Cerebellar nuclear complex (tissue), 1 donor: ENCODE measurements at places on chromosomes 3 and 15.

GRCh38 chr3:170180079-170180907 lies 1.2 kb downstream of the PHC3 start:
- DNase-seq: no peak

- no peak for DNase-seq
These were observed 83.8 kb downstream of the MAP4 start for GRCh38 chr3:47932421-47932820.

- DNase-seq: no peak
These were observed 504.6 kb downstream of the FOXP1 start for GRCh38 chr3:71078723-71079525.

- DNase-seq: no peak
These were observed 8.1 kb downstream of the PGBD4 start for GRCh38 chr15:34109797-34110663.

GRCh38 chr15:75640483-75641178 lies 607 bp upstream of the IMP3 start:
- no peak for DNase-seq

- no peak for DNase-seq
These were observed 330.8 kb upstream of the AGTR1 start for GRCh38 chr3:148366743-148367410.
